Thoracic aorta (tissue), 2 donors: ENCODE measurements at places on chromosomes 7 and 10. TPM values are rescaled to one million over a fixed set of nuclear protein-coding genes. Genes with fewer than 3 reads are reported as not detected.

PLCE1 gene
- 28.3 TPM for total RNA-seq

SNX8 gene
- total RNA-seq = 29.6 TPM

FAM221A gene
- total RNA-seq = 2.6 TPM

SRGN gene
- total RNA-seq = 227 TPM

FBXL13 gene
- 2.5 TPM for total RNA-seq

SERPINE1 gene
- 1,009 TPM for total RNA-seq

NEBL gene
- 1.4 TPM for total RNA-seq

DHX32 gene
- total RNA-seq = 14.0 TPM

HKDC1 gene
- total RNA-seq = not detected

AKR1C1 gene
- total RNA-seq = 91.5 TPM

EMX2 gene
- not detected for total RNA-seq

DNA sequence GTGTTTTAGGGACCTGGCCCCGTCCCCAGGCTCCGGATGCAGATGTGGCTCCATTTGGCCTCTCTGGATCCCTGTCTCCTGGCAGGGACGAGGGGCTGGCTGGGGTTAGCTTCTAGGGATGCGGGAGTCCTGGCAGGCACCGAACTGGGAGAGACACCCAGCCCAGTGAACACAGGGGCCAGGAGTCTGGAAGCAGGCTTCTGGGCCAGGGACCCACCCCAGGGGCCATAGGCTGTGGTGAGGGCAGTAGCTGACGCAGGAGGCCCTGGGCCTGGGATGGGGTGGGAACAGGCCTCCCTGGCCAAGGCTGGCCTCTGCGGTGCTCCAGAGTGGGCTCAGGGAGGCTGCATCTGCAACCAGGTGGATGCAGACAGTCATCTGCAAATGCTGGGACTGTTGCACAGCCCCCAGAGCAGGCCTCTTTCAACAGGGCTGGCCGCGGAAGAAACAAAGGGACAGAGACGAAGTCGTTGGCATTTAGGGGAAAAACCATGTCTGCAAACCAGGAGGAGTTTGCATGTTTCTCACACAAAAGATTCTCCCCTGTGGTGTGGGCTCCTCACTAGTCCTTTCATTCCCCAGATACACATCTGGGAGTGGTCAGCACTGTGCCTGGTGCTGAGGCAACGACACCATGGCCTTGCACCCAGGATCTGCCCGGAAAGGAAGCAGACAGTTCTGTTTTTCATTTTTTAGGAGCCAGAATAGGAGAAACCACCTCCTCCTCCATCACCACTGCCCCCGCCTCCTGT lies 36.4 kb upstream of the ZNF488 start:
- no peak for DNase-seq
- no peak overlapping the region for H3K27ac ChIP-seq
- no peaks in the 10 kb centered on the region for H3K4me1 ChIP-seq
- no peaks in the 10 kb centered on the region for H3K27me3 ChIP-seq

GRCh38 chr7:92873776-92874175 lies 37.4 kb upstream of the CDK6 start:
- peaks cover 9% of the 10 kb centered on the region for H3K4me1 ChIP-seq
- H3K4me3 ChIP-seq = no peak overlapping the region
- DNase-seq = no peak
- no peaks in the 10 kb centered on the region for H3K36me3 ChIP-seq
- no peaks in the 10 kb centered on the region for H3K27me3 ChIP-seq
- no peak overlapping the region for H3K27ac ChIP-seq

GRCh38 chr7:116591202-116592040 lies 66.6 kb downstream of the CAV1 start:
- no peaks in the 10 kb centered on the region for H3K36me3 ChIP-seq
- no peaks in the 10 kb centered on the region for H3K27me3 ChIP-seq
- no peak overlapping the region for H3K27ac ChIP-seq
- DNase-seq = no peak
- peaks cover 3% of the 10 kb centered on the region for H3K4me1 ChIP-seq
- peak overlapping the region; percentile 62 for H3K4me3 ChIP-seq

GRCh38 chr7:88020953-88021665 lies 87.1 kb downstream of the ADAM22 start:
- H3K4me1 ChIP-seq = no peaks in the 10 kb centered on the region
- no peak overlapping the region for H3K27ac ChIP-seq
- no peaks in the 10 kb centered on the region for H3K36me3 ChIP-seq
- DNase-seq = no peak
- H3K4me3 ChIP-seq = no peak overlapping the region

DNA sequence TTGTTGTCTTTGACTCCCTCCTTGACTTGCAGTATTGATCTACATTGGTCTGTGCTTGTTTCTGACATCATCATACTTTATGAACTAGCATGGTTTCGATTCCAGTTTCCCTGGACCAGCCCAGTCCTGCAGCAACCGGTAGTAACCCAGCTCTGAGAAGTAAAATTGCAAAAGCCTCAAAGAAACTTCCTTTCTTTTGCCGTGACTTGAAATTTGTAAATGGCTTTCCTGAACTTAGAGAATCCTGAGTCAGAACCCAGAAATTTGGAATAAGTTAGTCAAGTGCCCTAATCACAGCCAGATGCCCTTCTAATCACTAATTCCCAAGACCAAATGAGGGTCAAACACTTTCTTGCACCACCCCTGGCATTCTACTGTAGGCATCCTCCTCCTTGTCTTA lies 15.0 kb downstream of the TAS2R60 start:
- H3K27me3 ChIP-seq = no peaks in the 10 kb centered on the region
- H3K27ac ChIP-seq = no peak overlapping the region
- H3K36me3 ChIP-seq = no peaks in the 10 kb centered on the region
- no peaks in the 10 kb centered on the region for H3K4me1 ChIP-seq

DNA sequence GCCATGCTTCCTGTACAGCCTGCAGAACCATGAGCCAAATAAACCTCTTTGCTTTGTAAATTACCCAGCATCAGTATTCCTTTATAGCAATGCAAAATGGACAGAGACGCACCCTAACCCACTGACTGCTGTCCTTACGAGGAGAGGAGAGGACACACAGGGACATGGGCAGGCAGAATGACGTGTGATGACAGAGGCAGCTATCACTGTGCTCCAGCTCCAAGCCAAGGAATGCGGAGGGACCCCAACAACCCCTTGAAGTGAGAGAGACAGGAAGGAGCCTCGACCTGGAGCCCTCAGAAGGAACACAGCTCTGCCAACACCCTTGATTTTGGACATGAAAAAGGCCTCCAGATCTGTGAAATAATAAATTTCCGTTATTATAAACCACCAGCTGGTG lies 46.6 kb upstream of the EBF3 start:
- no peaks in the 10 kb centered on the region for H3K4me1 ChIP-seq
- H3K4me3 ChIP-seq = no peak overlapping the region
- H3K27ac ChIP-seq = no peak overlapping the region
- H3K27me3 ChIP-seq = no peaks in the 10 kb centered on the region
- no peak for DNase-seq

- no peak for DNase-seq
- no peaks in the 10 kb centered on the region for H3K36me3 ChIP-seq
- H3K4me1 ChIP-seq = no peaks in the 10 kb centered on the region
- no peak overlapping the region for H3K27ac ChIP-seq
- H3K4me3 ChIP-seq = no peak overlapping the region
- no peaks in the 10 kb centered on the region for H3K27me3 ChIP-seq
Measured at GRCh38 chr10:111455776-111456426, 379.1 kb downstream of the ADRA2A start.

DNA sequence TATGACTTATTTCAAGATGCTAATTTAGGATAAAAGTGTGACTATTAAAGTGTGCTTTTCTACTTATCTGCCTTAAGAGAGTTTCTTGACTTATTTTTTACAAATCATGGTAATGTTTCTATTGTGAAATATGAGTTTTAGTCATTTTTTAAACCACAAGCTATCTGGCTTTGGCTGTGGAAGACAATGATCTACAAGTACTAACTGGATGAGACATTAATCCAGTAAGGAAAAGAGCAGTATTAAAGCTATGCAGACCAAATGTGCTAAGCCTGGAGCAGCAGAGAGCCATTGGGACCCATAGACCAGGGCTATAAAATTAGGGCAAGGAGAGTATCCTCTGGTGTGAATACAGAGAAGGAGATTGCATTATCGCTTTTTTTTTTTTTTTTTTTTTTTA lies 92.4 kb downstream of the SEMA3A start:
- no peaks in the 10 kb centered on the region for H3K36me3 ChIP-seq
- H3K27me3 ChIP-seq = no peaks in the 10 kb centered on the region
- no peak for DNase-seq
- no peaks in the 10 kb centered on the region for H3K4me1 ChIP-seq
- H3K4me3 ChIP-seq = no peak overlapping the region

- no peak overlapping the region for H3K4me3 ChIP-seq
- peaks cover 55% of the 10 kb centered on the region for H3K4me1 ChIP-seq
- H3K36me3 ChIP-seq = peaks cover 19% of the 10 kb centered on the region
- H3K27ac ChIP-seq = no peak overlapping the region
Measured at GRCh38 chr10:77081481-77081891, 556.1 kb downstream of the KCNMA1 start.

GRCh38 chr10:34156781-34157425 lies 658.2 kb downstream of the PARD3 start:
- H3K4me3 ChIP-seq = no peak overlapping the region
- no peaks in the 10 kb centered on the region for H3K27me3 ChIP-seq
- no peak overlapping the region for H3K27ac ChIP-seq

DNA sequence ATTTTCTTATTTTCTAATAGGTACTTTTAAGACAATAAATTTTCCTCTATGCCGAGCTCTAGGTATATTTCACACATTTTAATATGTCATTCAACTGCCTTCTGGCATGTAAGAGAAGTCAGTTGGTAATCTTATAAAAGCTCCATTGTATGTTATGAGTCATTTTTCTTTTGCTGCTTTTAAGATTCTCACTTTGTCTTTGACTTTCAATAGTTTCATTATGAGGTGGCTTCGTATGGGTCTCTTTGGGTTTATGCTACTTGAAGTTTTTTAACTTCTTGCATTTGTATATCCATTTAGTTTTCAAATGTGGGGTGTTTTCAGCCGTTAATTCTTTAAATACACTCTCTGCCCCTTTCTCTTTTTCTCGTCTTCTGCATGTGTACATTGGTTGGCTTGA lies 80.5 kb downstream of the ABCA13 start:
- H3K27me3 ChIP-seq = no peaks in the 10 kb centered on the region
- no peaks in the 10 kb centered on the region for H3K4me1 ChIP-seq
- H3K27ac ChIP-seq = no peak overlapping the region
- H3K36me3 ChIP-seq = no peaks in the 10 kb centered on the region
- H3K4me3 ChIP-seq = no peak overlapping the region

DNA sequence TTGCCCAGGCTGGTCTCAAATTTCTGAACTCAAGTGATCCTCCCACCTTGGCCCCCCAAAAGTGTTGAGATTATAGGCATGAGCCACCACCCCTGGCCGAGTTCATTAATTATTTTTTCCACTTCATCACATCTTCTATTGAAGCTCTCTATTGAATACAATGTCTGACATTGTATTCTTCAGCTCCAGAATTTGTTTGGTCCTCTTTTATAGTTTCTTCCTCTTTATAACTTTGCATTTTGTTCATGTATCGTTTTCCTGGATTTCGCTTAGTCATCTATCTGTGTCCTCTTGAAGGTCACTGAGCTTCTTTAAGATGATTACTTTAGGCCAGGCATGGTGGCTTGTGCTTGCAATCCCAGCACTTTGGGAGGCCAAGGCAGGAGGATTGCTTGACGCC lies 30.2 kb downstream of the NOM1 start:
- no peak overlapping the region for H3K27ac ChIP-seq
- H3K4me1 ChIP-seq = no peaks in the 10 kb centered on the region
- DNase-seq = no peak

DNA sequence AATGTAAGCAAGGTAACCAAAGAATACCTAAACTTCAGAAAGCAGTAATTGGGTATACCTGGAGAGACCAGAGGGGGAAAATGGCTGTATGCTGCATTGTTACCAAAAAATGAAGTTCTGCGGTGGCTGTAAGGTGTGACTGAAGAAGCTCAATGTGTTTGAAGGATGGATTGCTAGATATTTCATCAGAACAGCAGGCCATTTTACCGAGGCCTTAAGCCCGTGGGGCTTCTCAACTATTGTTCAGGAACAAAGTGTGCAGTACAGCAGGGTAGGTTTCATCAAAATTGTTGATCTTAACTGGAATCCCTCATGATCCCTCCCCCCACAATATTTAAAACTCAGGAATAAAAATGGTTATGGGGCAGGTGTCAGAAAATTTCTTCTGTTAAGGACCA lies 204.0 kb upstream of the GHITM start:
- no peak overlapping the region for H3K4me3 ChIP-seq
- DNase-seq = no peak
- H3K4me1 ChIP-seq = no peaks in the 10 kb centered on the region

DNA sequence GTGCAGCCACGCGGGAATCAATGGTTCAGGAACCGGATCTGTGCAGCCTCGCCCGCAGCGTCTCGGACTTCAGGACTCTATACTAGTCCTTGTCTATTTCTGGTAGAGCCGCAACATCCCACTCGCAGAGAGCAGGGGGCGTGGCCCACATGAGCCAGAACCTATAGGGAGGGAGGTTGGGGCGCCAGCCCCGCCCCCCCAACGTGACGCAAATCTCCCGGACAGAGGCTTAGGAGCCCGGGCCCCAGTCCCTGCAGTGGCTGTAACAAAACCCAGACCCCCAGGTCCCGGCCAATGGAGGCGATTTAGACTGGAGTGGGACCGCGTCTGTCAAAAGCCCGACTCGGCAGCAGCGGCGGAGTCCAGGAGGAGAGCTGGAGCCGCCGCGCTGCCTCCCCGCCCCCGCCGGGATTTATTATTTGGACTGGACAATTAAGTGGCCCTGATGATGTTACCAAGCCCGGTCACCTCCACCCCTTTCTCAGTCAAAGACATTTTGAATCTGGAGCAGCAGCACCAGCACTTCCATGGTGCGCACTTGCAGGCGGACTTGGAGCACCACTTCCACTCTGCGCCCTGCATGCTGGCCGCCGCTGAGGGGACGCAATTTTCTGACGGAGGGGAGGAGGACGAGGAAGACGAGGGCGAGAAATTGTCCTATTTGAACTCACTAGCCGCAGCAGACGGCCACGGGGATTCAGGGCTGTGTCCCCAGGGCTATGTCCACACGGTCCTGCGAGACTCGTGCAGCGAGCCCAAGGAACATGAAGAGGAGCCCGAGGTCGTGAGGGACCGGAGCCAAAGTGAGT lies at the start of gene NKX2-3:
Gene NKX2-3, plus strand, starts transcription at position 256 of the 809 bp plus-strand sequence. Its CDS starts 190 bp downstream, at position 446.
- H3K36me3 ChIP-seq = no peaks in the 10 kb centered on the region
- H3K27me3 ChIP-seq = peaks cover 17% of the 10 kb centered on the region
- H3K27ac ChIP-seq = no peak within 1 kb of the TSS
- DNase-seq = no peak
- peaks cover 9% of the 10 kb centered on the region for H3K4me1 ChIP-seq

DNA sequence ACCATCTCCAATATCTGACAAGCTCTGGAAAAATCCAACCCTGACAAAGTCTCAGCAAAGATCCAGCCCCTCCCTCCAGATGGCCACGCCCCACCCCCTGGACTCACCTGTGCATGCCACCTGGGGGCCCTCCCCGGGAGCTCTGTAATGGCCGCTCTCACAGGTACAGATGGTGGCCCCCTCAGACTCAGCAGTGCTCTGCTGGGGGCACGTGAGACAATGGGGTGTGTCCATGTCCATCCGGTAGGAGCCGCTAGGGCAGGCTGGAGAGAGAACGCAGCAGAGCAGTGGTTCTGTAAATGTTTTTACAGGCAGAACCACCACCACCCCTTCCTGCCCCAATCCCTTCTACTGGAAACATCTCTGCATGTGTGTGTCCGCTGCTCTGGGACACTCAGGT lies 9.5 kb downstream of the EPHA1 start:
- H3K36me3 ChIP-seq = no peaks in the 10 kb centered on the region
- H3K4me3 ChIP-seq = no peak overlapping the region
- H3K27me3 ChIP-seq = no peaks in the 10 kb centered on the region
- no peak for DNase-seq
- no peak overlapping the region for H3K27ac ChIP-seq

- DNase-seq = no peak
- no peak overlapping the region for H3K4me3 ChIP-seq
- H3K4me1 ChIP-seq = peaks cover 8% of the 10 kb centered on the region
- H3K27ac ChIP-seq = no peak overlapping the region
- no peaks in the 10 kb centered on the region for H3K27me3 ChIP-seq
- H3K36me3 ChIP-seq = peaks cover 52% of the 10 kb centered on the region
Measured at GRCh38 chr7:30926313-30926712, 14.7 kb downstream of the AQP1 start.
